Peyer's patch (tissue), 4 donors: ENCODE measurements at places on chromosomes 5 and 9.

GRCh38 chr9:81588148-81588871, 101.0 kb downstream of the TLE1 start:
- peak; percentile 64 for DNase-seq

GRCh38 chr5:174532455-174533453, 191.6 kb upstream of the MSX2 start:
- DNase-seq, result peak; percentile 17

GRCh38 chr9:87673446-87674120, 52.3 kb upstream of the CTSL start:
- DNase-seq, result no peak

DNA sequence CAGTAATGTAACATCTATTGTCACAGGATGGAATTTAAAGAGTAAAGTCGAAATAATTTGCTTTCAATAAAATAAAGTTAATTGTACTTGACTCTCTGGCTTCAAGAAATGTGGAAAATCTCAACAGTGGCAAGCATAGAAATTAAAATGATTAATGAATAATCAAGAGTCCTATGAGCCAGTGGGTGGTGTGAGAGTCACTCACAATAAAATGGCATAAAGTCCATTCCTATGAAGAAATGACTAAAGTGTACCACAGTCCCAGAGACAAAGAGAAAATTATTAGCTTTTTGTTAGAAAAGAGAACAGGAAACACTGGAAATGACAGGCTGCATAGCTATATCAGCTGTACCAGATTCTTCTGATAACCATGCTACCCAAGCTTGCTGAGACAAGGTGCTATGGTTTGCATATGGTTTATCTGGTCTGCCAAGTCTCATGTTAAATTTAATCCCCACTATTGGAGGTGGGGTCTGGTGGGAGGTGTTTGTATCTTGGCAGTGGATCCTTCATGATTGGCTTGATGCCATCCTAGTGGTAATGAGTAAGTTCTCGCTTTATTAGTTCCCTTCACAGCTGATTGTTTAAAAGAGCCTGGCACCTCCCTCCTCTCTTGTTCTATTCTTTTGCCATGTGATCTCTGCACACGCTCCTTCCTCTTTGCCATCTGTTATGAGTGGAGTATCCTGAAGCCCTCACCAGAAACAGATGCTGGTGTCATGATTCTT, 647.7 kb upstream of the ITGA1 start:
- DNase-seq, result no peak

DNA sequence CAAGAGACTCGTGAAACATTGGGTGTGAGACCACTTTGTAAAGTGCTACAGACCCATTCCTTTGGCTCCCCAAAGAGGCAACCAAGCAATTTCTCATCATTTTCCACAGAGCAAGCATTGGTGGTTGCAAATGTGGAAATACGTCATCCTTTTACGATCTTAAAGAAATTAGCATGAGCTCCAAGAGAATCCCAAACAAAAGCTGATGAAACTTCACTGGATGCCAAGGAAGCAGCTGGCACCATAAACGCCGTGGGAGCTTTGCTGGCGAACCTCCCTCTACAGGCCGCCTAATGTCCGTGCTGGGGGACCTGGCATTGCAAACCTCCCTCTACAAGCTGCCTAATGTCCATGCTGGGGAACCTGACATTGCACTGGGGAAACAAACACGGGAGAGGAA, 432.4 kb downstream of the ACTL7B start:
- no peak for DNase-seq

GRCh38 chr9:127754099-127755060, 19.3 kb upstream of the TOR2A start:
- DNase-seq, result no peak

DNA sequence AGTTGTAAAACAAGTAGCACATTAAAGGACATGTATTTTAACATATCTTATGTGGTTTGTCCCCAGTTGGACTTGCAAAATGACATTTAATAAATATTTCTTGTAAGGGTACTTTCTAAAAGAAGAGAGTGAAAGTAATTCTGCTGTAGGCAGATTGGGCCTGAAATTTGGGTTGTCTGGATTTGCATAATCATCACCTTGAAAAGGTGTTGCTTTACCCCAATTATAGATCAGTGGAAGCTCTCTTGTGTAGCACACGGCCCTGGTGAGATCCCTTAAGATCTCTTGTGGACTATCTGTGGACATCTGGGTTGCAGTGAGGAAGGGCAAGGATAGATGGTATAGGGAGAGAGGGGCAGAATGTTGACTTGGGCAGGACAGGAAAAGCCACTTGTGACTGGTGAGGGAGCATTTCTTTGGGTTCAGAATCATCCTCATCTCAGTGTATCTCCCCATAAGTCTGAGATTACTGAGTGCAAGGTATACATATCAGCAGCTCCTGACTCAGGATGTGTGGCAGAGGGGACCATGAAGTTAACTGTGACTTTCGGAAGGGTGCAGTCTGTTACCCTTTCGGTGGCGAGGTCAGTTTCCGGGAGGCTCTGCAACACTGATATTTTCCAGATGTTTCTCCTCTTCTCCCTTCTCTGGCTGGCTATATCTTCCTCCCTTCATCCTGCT, 2.0 kb upstream of the TNFAIP8 start:
- DNase-seq, result peak; percentile 71
